ENCODE measurements at places on chromosomes 16 and 17.

- DNase-seq = no peak
These were observed 5.9 kb downstream of the CCL7 start for GRCh38 chr17:34275881-34276280.

GRCh38 chr16:20740901-20741521, 607 bp downstream of the THUMPD1 start:
- DNase-seq = peak; percentile 91

GRCh38 chr16:3538222-3538621, 37.4 kb downstream of the CLUAP1 start:
- no peak for DNase-seq

GRCh38 chr17:1186923-1187771, 7.4 kb upstream of the ABR start:
- peak; percentile 78 for DNase-seq

GRCh38 chr17:28579526-28579925, 2.8 kb upstream of the ALDOC start:
- peak; percentile 37 for DNase-seq

DNA sequence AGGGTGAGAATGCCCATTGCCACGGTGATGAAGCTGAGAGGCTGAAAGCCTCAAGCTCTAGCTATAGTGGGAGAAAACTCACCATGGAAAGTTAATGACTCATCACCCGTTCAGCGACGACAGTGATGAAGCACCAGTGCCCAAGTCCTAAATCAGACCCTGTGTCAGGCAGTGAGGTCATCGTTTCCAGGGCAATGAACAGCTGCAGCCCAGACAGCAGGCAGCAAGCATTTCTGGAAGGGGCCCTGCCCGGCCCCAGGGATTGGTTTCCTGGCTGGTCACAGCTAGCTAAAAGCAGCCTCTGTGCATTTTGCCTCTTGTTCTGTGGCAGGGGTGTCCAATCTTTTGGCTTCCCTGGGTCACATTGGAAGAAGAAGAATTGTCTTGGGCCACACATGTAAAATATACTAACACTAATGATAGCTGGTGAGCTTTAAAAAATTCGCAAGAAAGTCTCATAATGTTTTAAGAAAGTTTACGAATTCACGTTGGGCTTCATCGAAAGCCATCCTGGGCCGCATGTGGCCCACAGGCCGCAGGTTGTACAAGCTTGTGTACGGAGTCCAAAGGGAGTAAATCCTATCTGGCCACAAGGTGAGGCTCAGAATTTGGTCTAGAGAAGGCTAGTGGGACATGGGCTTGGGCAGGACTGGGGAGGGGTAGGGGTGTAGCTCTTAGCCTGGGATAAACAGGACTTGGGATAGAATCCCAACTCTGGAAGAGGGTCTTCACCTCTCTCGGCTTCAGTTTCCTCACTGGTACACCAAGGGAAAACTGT, 40.6 kb downstream of the MIS12 start:
- peak; percentile 69 for DNase-seq

DNA sequence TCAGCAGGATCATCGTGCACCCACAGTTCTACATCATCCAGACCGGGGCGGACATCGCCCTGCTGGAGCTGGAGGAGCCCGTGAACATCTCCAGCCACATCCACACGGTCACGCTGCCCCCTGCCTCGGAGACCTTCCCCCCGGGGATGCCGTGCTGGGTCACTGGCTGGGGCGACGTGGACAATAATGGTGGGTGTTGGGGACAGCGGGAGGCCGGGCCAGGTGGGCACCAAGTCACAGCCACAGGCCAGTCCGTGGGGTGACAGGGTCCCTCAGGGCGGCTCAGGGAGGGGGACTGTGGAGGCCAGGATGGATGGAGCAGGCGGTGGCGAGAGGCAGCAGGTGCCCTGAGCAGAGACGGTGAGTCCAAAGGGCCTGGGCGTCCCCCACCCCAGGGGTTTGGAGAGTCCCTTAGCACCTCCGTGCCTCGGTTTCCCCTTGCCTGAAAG, 1.0 kb downstream of the TPSD1 start:
- no peak for DNase-seq

GRCh38 chr17:7478276-7479212, 887 bp downstream of the ZBTB4 start:
- DNase-seq = peak; percentile 54

DNA sequence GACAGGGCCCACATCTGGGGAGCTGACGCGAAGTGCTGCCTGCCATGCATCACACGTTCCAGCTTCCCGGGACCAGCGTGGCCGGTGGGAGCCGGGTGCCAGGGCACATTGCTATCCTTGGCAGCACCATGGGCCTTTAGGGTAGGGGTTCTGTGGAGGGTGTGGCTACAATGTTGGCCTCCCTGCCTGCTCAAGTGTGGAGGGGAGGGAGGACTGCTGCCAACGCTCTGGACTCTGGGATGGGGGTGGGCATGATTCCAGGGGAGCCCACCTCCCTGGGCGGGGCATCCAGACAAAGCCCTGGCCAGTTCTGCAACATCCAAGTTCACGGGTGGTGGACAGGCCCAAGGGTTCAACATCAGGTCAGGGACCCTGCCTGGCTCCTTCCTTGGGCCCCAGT, 13.9 kb downstream of the GRB7 start:
- no peak for DNase-seq

- no peak for DNase-seq
These were observed 110.6 kb downstream of the VPS53 start for GRCh38 chr17:604115-604450.

DNA sequence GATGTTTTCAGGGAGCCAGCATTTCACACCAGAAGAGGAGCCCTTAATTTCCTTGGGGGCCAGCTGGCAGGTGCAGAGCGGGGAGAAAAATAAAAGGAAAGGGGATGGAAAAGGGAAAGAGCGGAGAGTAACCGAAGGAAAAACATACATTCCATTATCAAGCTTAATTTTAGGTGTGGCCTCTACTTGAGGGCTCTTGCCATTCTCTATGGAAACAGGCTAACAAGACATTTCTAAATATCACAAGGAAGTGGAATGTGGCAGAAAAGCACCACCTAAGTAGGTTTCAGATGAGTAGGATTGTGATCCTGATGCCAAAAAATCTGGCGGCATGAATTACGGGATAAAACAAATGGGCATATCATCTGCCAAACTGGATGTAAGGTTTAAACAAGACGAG, 970 bp upstream of the DYNC1LI2 start:
- no peak for DNase-seq

Measured in stimulated activated CD4-positive, alpha-beta T cell treated with anti-CD3 and anti-CD28 coated beads, Interleukin-4, amount 100 ng/mL, for 24 hours (primary cell).